ENCODE measurements at places on chromosomes 6 and 20. TPM values are rescaled to one million over a fixed set of nuclear protein-coding genes. Genes with fewer than 3 reads are reported as not detected.

C6orf58 gene
- total RNA-seq, result 0.46 TPM

OR2B6 gene
- total RNA-seq, result not detected

PRSS35 gene
- total RNA-seq, result not detected

ECT2L gene
- total RNA-seq, result not detected

All from melanocyte of skin (primary cell).